ENCODE measurements at places on chromosomes 12 and 14.

- no peak for DNase-seq
These were observed 136.0 kb downstream of the BCL11B start for GRCh38 chr14:99136047-99136400.

GRCh38 chr12:42957136-42957535 lies 367.6 kb upstream of the PRICKLE1 start:
- DNase-seq, result no peak

DNA sequence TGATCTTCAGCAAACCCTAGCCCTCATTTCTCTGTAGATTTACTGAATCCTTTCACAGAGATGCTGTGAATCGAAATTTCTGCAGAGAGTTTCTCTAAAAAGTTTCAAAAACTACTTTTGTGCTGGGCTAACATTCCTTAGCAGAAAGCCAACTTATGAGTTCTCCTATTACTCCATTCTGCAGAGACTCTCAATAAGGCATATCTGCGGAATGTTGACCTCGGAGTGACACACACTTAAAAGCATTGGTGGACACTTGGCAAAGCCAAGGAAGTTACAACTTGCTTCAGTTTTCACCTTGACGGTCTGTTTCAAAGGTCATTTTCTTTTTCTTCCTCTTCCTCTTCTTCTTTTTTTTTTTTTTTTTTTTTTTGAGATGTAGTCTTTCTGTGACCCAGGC lies 75.8 kb downstream of the WIF1 start:
- no peak for DNase-seq

DNA sequence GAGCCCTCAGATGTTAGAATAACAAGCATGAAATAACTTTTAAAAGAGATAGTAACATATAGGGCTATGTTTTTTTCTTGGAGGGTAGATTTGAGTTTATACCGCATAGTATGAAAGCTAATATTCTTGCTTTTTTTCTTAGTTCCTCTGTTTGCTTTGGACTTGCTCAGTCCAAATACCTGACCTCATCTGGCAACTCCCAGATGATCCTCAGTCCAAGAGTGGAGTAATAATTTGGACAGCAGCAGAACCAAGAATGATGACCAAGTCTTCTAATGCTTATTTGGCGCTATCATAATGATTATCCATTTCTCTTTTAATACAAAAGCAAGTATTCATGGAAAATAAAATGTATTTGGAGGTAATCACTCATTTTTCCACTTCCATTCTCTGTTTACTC lies 45.6 kb downstream of the GUCY2C start:
- no peak for DNase-seq

DNA sequence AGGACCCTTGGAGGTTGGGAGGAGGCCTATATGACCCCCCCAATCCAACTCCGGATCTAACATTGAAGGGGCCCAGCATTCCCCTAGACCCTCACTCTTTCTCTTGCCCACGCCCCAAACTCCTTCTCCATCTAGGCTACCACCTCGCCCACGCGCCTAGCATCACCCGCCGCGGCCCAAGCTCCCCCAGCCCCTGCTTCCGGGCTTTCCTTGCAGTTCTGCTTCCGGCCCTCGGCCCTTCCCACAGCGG lies 445 bp downstream of the CERS5 start:
- no peak for DNase-seq

DNA sequence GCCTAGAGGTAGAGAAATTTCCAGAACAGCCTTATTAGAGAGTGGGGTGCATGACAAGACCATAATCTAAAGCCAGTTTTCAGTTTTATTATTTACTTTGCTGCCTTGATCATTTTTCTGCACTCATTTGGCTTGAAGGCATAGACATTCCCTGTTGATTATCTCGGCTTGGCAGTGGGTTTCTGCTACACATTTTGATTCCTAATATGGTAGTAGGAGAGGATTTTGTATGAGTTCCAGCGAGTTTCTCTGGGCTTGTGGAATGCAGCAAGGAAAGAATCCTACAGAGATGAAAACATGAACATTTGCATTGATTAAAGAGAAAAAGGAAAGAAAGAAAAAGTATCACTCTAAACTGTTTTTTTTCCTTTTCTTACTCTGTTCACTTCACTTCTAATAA lies 281.2 kb downstream of the PAWR start:
- no peak for DNase-seq

DNA sequence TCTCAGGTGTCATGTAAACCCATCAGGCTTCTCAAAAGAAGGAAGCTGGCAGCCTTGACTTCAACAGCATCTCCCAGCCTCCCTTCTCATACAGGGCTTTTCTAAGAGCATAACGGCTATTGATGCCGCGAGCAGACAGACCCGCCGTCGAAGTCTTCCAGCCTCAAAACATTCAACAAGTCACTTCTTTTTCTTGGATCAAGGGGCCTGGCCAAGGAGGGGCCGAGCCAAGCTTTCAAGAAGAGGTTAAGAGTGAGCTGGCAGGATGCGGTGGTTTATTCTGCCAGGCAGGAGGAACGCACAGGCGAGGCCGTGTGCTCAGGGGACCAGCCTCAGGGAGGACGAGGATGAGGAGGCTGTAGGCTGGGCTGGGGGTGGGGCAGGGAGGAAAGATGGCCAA lies 102.9 kb upstream of the RFLNA start:
- no peak for DNase-seq

GRCh38 chr14:94342334-94342934 lies 19.3 kb upstream of the SERPINA6 start:
- no peak for DNase-seq

DNA sequence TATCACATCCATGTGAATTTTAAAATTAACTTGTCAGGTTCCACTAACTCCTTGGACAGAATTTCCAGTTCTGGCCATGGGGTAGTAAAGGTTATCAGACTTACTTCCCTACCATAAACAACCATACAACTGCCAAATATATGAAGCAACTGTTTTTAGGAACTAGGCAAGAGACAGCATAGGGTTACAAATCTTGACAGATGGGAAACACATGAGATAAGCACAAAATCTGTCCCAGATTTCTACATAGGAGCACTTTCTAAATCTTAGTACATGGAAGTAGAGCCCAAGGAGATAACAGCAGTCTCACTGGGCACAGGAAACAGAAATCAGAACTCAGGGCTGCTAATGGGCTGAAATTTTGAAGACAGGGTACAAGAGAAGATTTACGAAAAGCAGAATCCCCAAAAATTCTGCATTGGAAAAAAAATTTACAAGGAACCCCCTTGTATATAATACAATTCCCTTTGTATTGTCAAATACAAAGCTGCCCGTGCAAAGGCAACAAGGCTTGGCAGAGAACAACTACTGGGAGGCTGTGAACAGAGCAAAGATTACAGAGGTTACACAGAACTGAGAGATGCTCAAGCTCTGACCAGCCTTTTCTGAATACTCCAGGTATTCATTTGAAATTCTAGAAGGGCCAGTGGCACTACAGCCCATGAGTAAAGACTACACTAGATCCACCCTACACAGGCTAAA lies 43.2 kb downstream of the GALNT4 start:
- no peak for DNase-seq

DNA sequence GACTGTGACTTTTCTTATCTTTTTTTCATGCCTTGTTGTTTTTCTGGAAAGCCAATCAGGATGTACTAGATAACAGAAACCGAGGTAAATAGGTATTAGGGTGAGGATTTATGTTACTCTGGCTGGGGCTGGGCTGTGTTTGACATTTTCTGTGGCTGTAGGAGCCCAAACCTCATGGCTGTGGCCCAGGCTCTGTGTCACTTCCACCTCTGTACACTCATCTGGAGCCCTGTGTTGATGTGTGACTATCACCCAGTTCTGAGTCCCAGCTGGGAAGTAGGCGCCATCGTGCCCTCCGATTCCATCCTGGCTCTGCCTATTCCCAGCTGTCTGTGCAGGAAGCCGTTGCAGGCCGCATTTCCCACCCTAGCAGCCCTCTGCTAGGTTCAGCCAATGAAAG lies 1.6 kb upstream of the HHIPL1 start:
- DNase-seq, result no peak

DNA sequence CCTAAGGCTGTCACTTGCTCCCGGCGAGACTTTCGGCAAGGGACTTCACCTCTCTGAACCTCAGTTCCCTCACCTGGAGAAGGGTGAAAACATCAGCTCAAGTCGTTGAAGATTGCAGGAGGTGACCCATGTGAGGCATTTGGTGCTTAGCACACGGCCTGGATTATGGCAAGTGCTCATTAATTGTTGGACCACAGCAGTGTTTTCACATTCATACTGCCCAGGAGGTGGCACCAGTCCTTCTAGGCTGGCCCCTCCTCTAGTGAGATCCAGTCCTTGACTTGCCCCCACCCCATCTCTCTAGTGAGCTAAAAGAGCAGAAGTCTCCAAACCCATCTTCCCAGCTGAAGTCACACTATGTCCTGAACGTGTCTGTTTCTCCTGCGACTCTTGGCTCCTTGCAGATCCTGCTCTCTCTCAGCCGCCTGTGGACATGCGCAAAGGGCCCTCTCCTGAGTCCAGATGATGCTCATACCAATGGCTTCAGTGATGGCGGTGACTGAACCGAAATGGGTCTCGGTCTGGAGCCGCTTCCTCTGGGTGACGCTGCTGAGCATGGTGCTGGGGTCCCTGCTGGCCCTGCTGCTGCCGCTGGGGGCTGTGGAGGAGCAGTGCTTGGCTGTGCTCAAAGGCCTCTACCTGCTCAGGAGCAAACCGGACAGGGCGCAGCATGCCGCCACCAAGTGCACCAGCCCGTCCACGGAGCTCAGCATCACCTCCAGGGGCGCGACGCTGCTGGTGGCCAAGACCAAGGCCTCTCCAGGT lies 1.6 kb downstream of the FICD start:
- no peak for DNase-seq

DNA sequence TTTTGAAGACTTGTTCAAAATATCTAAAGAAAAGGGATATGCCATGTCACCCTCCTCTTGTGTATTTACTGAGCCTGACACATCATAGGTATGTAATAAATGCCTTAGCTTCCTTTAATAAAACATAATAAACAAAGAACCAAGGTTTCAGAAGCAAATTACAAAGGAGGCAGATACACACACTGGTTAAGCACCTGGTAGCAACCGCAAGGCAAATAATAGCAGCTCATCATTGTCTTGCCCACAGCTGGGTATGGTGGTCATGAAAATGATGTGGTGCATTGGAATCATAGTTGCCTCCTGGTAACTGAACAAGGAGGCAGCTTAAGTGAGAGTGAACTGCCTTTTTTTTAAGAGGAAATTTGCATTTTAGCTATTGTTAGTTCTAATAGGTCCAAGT lies 39.0 kb downstream of the PAX9 start:
- DNase-seq, result no peak

GRCh38 chr14:101152855-101153254 lies 249.3 kb upstream of the RTL1 start:
- no peak for DNase-seq

DNA sequence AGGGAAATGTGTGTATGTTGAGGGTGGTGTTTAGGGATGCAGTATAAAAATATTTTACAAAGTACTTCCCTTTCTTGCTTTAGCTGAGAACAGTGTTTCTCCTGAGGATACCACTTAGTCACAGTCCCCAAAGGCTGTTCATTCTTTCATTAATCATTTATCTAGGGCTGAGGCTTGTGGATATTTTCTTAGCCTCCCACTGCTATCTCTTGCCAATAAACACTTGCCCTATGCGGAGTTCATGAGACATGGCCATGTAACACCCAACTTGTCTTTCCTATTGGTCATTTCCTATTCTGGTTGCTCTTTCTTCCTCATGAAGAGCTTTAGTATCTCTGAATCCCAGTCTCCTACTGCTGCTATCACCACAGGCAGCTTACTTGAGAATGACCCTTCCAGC lies 75.1 kb downstream of the ETNK1 start:
- no peak for DNase-seq

DNA sequence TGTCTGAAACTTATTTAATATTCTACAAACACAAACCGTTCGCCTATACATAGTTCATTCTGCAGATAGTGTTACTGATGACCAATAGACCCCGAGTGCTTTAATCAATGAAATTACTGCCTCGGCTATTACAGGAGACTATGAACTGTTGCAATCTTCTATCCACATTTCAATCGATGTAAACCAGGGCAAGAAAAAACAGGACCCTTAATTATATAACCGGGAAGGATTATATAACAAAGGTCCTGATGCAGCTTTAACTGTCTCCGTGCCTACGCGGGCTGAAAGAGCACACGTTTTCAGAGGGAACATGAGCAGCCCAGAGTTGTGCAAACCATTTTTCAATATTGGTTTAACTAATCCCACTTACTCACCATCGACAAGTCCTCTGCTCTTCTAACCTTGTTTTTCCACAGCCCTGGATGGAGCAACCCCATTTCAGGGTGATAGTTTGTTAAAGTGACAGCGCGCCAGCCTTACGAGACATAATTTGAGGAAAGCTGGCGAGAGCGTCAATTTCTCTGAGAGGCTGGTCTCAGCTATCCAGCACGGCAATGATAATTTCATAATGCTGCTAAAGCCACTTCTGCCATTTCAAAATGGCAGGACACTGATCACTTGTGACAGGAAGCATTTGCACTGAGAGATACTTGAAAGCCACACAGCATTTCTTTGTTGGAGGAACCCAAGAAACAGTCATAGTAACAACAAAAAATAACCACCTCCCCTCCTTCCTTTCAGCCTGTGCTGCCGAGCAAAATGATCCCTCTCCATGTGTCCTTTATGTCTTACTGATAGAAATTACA lies 184.6 kb downstream of the FOXN3 start:
- no peak for DNase-seq

DNA sequence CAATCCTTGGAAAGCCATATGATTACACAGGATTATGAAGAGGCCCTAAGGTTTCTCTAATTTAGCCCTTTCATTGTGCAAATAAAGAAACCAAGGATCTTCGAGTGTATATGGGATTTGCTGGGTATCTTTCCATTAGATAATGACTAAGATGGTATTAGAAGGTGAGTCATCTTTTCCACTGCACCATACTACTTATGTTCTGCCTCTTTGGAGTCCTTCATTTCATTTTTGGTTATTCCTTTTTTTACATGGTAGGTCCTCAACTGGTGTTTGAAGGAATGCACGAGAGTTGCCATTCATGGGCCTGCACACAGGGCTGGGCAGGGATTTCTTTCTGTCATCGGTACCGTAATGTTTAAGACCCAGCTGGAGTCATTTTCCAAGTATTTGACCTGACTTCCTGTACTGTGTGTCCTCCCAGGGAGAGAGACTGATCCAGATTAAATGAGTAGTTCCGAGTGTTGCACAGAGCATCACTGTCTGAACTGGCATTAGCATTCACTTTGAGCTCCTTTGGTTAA lies 85.7 kb downstream of the BORCS5 start:
- no peak for DNase-seq

DNA sequence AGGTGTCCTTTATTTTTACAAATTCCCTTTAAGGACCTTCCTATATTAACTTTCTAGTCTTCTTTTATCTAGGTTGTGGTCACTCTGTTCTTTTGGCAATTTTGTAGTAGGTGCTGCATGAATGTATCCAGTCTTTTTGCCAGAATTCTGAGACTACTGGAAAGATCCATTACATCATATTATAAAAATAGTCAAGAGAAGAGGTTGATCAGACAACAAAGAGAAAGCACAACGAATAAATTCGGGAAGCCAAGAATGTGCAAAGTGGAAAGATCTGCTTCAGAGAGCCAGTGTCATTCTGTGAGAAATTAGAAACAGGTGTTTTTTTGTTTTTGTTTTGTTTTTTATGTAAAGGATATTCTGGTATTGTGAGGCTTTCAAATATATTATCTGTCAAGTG lies 15.8 kb upstream of the SLC16A7 start:
- DNase-seq, result no peak
